ENCODE measurements at places on chromosomes 12 and 14.

GRCh38 chr14:89669193-89669592, 252.2 kb upstream of the FOXN3 start:
- DNase-seq = no peak

DNA sequence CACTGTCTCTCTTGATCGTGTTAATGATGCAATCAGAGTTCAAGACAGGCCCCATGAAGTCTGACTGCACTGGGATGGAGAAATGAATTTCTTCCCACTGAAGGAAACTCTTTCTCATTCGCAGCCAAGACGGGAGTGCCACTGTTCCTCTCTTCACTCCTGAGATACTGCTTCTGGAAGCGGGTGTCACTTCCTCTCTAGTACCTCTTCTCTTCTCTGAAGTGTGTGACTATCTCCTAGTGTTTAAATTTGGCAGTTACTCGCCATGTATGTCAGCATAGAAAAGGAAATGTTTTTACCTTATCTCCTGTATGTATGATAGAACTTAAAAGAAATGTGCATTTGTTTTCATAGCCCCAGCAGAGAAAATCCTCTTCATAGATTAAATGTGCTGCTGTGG, 215.2 kb downstream of the ANO6 start:
- DNase-seq = no peak

DNA sequence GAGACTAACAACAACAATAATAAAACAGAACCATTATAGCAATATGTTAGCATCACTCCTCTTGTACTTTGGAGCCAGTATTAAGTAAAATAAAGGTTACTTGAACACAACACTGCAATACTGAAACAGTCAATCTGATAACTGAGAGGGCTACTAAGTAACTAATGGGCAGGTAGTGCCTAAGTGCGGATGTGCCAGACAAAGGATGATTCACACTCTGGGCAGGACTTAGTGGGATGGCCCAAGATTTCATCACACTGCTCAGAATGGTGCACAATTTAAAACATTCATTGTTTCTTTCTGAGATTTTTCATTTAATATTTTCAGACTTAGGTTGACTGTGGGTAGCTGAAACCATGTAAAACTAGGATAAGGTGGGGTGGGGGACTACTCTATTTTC, 131.9 kb upstream of the CAND1 start:
- no peak for DNase-seq

GRCh38 chr14:44846232-44846824, 115.4 kb downstream of the KLHL28 start:
- peak; percentile 8 for DNase-seq

- DNase-seq = no peak
Observed at GRCh38 chr12:90013409-90013808, 304.8 kb upstream of the ATP2B1 start.

DNA sequence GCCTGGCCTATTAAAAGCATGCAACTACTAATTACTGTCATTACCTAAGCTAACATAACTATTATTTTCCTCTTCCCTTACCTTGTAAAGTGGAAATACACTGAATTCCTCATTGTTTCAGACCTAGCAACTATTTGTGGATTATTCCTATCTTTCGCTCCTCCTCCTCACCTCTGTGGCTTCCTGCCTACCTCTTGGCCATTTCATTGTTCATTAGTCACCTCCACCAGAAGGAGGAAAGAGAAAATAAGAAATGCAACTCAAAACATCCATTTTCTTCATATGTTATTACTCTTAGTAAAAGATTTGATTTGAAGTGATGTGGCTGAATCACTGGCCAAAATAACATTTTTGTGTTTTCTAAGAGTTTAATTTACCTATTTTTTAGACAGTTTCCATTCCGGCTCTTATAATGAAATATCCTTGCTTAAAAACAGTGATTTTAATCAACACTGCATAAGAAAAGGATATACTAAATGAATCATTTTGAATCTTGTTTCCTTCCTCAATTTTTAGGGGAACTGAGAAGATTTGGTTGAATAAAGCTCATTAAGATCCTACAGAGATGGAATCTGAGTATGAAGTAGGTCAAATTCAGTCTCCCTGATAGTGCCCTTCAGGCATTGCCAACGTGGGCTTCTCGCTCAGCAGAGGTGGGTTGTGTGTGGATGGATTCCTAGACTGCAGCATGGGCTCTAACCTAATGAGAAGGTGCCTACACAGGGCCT, 27.6 kb upstream of the ARHGAP5 start:
- DNase-seq = no peak

DNA sequence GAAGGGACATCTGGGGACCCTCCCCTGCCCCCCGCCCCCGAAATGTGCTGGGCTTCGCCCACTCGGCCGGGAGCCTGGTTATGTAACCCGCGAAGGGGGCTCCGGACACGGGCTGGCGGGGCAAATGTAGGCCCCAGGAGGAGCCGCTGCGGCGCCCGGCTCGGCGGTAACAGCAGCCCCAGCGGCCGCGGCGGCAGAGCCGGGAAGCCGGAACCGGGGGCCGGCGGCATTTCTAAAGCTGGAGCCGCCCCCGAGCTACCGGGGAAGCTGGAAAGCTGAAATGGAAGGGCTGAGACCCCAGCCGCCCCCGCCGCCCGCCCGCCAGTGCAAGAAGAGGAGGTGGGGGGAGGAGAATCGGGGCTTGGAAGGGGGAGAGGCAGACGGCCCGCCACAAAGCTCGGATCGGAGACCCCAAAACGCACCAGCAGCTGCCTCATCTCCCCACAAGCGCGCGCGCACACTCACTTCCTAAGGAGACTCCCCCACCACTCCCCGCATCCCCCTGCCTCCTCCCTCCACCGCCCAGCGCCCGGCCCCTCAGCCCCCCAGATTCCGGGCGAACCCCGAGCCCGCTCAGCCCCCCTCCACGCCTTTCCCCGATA, 1.5 kb downstream of the KDM2B start:
- DNase-seq = no peak

- no peak for DNase-seq
Observed at GRCh38 chr12:8698879-8699278, 1.1 kb downstream of the RIMKLB start.

- DNase-seq = no peak
Observed at GRCh38 chr12:125382926-125383325, 317.7 kb downstream of the AACS start.

DNA sequence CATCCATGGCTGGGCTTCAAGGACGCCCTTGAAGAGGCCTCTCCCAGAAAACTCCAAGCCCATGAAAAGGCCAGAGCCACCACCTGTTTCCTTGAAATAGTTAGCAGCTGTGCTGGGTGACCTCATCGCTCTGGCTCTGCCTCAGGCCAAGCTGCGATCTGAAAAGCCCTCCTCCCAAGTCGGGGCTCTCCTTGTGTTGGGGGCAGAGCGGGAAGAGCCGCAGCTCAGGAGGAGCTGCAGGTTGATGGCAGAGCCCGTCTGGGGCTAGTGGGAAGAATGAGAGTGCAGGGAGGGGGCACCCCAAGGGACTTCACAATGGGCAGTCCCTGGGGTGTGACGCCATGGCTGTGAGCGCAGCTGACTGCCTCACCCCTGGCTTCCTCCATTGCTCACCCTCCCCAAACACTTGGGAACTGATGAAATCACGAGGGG, 50.0 kb upstream of the STON2 start:
- DNase-seq = no peak

DNA sequence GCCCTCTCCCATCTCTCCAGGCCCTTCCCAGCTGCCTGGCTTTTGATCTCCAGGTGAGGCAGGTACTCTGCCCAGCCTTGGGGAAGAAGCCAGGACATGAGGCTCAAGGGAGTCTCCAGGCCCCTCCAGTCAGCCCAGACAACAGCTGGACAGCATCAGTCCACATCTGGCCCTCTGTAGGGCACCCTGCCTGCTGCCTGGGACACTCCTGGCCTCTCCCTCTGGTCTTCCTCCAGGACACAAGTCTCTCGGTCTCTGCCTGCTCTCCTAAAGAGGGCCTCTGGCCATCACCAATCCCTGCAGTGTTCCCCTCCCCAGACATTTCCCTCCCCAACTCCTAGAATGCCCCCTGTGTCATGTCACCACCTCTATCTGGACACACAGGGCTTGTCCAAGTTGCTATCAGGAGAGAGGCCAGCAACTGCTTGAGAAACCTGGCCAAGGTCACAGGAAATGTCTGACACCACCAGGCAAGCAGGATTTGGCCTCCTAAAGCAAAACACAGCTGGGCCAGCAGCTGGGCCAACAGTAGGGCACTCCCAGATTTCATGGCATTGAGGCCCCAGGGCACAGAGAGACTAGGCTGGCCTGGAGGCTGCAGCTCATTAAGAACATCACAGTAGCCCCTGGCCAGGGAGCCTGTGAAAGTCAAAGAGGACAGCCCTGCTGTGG, 29.0 kb downstream of the LTBP2 start:
- no peak for DNase-seq

DNA sequence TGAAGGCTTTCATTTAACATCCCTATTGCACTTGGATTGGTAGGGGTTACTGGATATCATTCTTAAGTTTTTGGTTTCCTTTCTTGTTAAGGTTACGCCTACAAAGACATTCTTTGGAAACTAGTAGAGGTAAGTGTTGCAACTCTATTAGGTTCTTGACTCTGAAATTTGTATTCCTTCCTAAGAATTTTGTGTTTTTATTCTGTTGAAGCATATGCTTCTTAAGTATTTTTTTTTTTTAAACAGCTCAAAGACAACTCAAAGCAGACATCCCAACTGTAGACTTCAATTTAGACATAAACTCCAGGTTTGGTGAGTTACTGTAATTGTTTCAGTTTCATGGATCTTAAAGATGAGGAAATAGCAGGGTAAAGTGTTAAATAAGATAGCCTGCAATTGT, 1.1 kb upstream of the RBMS2 start:
- no peak for DNase-seq

- no peak for DNase-seq
Observed at GRCh38 chr12:26247873-26248272, 52.5 kb downstream of the SSPN start.

DNA sequence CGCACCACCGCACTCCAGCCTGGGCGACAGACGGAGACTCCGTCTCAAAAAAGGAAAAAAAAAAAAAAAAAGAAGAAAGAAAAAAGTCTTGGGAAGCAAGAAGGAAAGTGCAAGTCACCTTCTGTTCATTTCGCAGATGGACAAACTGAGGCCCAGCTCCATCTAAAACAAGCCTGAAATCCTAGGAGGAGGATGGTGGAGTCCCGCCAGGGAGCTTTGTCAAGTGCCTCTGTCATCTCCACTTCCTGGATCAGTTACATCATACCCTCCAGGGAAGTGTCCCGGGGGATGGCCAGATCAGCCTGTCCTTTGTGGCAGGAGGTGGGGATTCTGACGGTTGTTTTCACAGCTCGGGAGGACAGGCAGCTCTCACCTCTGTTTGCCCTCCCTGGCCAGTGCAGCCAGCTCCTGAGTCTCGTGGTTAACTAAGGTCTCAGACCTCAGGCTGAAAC, 8.7 kb upstream of the SDSL start:
- DNase-seq = peak; percentile 32

DNA sequence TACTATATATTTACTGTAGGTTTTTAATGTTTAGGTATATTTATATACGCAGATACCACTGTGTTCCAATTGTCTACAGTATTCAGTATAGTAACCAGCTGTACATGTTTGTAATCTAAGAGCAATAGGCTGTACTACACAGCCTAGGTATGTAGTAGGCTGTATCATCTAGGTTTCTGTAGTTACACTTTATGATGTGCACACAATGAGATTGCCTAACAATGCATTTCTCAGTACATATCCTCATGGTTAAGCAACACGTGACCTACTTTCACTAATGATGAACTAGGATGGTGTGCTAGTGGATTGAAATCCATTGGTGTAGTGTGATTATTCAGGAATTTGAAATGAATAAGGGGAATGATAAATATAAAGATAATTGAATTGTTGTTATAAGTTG, 77.7 kb downstream of the ETNK1 start:
- no peak for DNase-seq

DNA sequence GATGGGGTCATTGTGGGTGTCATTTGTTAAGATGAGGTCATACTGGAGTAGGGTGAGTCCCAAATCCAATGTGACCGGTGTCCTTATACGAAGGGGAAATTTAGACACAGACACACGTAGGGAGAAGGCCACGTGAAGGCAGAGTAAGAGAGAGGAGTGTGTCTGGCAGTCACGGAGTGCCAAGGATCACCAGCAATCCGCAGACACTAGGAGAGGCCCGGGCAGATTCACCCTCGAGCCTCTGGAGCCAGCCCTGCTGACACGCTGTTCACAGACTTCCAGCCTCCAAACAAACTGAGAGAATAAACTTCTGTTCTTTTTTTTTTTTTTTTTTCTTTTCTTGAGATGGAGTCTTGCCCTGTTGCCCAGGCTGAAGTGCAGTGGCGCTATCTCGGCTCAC, 24.9 kb downstream of the BRI3BP start:
- no peak for DNase-seq

GRCh38 chr12:54608156-54608555, 19.7 kb upstream of the PPP1R1A start:
- no peak for DNase-seq

DNA sequence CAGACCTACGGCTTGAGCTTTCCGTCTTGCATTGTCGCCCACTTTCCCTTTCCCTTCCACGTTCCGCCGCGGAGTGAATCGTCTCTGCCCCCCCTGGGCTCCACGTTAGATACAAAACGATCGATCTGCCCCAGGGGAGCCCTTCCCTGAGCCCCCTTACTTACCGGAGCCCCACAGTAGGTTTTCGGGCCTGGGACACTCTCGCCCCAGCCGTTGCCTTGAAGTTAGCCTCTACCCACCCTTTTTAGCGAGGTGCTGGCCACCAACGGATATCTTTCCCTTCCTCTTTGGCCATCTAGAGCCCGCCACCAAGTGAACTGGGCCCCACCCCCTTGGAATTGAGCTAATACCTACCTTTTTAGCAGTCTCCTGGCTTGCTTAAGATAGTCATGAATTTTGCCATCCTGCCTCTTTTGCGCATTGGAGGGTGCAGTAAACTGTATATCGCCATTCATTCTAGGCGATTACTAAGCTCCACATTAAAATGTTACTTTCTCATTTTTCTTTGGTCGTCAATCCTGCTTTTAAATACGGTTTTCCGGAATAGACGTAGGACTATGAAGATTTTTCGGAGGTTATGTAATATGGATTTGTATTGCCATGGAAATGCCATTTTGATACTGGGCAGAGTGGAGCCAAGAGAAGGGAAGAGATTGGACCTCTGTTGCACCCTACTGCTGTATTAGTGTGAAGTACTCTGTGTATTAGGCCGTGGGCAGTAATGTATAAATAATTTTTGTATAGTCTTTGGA, 764 bp downstream of the RBM25 start:
- peak; percentile 4 for DNase-seq

DNA sequence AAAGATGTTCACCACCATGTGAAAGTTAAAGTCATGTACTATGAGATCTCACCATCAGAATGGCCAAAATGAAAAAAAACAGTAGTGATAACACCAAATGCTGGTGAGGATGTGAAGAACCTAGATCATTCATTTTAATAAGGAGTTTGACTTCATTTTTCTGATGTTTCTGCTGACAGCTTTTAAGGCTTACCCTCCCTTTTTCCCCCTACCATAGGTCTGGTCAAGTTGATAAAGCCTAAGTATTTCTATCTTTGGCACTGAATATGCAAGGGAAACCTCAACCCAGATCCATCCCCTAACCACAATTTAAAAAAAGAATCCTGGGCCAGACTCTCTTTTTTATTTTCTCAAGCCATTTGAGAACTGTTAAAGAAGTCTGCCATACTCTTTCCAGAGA, 689.6 kb upstream of the FOXG1 start:
- DNase-seq = no peak
